ENCODE measurements at places on chromosomes 1 and 21. TPM values are rescaled to one million over a fixed set of nuclear protein-coding genes. Genes with fewer than 3 reads are reported as not detected.

Gene SH2D1B
- not detected for total RNA-seq

Gene DYRK3
- total RNA-seq = 21.2 TPM

Gene CNR2
- 0.54 TPM for total RNA-seq

Gene IL20
- not detected for total RNA-seq

Gene KRTAP21-2
- total RNA-seq = not detected

- no peaks in the 10 kb centered on the region for H3K27me3 ChIP-seq
- no peaks in the 10 kb centered on the region for H3K36me3 ChIP-seq
- no peaks in the 10 kb centered on the region for H3K4me1 ChIP-seq
Observed at GRCh38 chr1:198102454-198102827, 54.4 kb upstream of the NEK7 start.

- DNase-seq = peak; percentile 54
- peak overlapping the region; percentile 92 for H3K27ac ChIP-seq
- no peaks in the 10 kb centered on the region for H3K27me3 ChIP-seq
- H3K36me3 ChIP-seq = no peaks in the 10 kb centered on the region
- peak overlapping the region; percentile 13 for H3K4me3 ChIP-seq
Observed at GRCh38 chr1:227318853-227319607, 738 bp upstream of the CDC42BPA start.

DNA sequence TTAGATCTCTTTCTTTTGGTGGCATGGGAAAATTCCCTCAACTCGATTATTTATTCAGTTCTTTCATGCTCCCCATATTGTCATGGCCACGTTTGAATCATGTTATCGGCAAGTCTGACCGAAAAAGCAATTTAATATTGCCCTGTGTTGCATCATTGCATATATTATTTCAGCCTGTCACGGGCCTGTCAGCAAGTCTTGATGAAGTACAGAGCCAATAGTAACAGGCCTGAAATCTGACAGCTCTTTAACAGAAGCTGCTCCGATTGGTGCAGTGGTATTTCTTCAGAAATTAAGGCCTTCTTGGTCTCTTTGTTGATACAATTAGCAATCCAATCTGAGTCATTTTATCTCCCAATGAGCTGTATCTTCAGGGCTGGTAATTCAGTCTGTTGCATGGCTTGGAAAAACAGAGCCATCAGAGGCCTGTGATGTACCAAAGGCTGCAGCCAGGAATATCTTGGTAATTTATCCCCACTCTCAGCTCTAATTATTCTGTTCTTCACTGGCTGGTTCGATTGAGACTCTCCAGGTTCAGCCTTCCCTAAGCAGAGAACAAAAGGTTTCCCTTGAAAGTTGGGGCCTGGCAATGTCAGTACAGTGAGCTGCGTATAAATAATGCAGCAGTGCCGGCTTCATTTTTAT, 149.5 kb downstream of the FGGY start:
- no peaks in the 10 kb centered on the region for H3K27me3 ChIP-seq
- peaks cover 11% of the 10 kb centered on the region for H3K4me1 ChIP-seq
- no peak overlapping the region for H3K27ac ChIP-seq
- no peak overlapping the region for H3K4me3 ChIP-seq

DNA sequence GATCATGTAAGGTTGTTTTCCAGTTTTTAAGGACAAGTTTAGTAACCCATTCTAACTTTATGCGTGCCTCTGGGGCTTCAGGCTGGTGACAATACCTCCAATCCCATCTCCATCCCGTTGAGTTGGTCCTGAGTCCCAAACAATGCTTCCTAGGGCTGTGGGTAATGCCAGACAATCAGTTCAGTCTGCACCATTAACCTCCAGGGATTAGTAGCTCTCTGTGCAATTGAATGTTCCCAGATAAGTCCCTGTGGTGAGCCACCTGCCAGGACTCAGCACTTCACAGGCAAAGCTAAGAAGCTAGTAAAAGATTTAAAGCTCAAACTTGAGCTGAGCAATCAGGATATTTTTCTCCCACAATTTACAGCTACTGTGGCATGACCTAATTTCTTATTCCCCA, 462.2 kb upstream of the PTBP2 start:
- no peak for DNase-seq
- no peak overlapping the region for H3K4me3 ChIP-seq
- H3K27ac ChIP-seq = no peak overlapping the region
- H3K27me3 ChIP-seq = no peaks in the 10 kb centered on the region
- no peaks in the 10 kb centered on the region for H3K36me3 ChIP-seq

DNA sequence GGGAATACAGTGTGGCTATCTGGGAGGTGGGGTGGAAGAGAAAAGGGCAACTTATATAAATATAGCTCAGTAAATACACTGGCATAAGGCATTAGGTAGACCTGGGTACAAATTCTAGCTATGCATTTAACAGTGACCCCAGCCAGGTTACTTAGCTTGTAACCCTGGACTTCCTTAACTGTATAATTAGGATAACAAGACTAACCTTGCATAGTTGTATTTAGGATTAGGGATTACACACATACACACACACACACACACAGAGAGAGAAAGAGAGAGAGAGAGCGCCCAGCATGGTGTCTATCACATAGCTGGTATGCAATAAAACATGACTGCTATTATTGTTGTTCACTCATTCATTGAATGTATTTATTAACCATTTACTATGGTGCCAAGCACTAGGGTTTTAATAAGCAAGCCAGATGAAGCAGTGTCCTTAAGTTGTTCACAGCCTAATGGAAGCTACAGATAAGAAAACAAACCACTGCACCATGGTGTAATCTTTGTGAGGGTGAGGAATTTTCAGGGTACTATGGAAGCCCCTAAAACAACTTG, 251.4 kb downstream of the ZNF648 start:
- H3K27me3 ChIP-seq = no peaks in the 10 kb centered on the region
- H3K27ac ChIP-seq = no peak overlapping the region
- no peaks in the 10 kb centered on the region for H3K36me3 ChIP-seq

DNA sequence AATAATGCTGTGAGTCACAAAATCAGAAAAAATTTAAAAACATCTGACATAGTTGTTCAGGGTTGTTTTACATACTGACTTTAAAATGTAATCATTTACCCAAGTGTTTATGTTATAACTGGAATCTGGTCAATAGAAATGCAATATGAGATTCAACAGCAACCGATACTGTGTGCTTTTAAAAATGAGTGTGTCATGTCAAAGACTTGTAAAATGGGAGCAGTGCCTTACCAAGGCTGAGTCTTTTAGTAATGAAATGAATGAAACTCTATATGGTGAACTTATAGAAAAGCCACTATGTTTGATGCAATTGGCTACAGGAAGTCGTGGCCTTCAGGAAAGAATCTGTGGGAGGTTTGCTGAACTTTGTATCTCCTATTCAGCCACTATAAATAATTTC, 570.2 kb downstream of the DPYD start:
- no peaks in the 10 kb centered on the region for H3K27me3 ChIP-seq
- DNase-seq = no peak
- H3K4me3 ChIP-seq = no peak overlapping the region
- no peaks in the 10 kb centered on the region for H3K4me1 ChIP-seq

- H3K27ac ChIP-seq = no peak overlapping the region
- no peaks in the 10 kb centered on the region for H3K4me1 ChIP-seq
- DNase-seq = no peak
- no peaks in the 10 kb centered on the region for H3K27me3 ChIP-seq
Observed at GRCh38 chr1:241964550-241965282, 7.1 kb downstream of the BECN2 start.

- no peaks in the 10 kb centered on the region for H3K27me3 ChIP-seq
- H3K4me1 ChIP-seq = no peaks in the 10 kb centered on the region
- no peak overlapping the region for H3K27ac ChIP-seq
- no peak for DNase-seq
Observed at GRCh38 chr1:203120325-203121153, 7.0 kb upstream of the ADORA1 start.

DNA sequence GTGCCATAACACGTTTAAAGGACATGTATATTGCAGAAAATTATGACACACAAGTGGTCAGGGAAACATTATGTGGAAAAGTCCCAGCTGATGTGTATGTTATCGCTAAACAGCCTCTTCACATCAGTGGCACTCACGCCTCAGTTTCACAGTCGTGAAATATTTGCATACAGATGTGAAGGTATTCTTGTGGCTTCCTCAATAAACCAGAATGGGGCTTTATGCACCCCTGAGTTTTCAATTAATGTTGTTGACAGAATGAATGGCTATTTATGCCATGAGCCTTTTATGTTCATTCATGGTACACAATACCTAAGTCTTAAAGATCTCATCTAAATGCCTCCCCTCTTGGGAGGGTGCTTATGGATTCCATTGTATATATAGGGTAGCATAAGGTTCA, 202.1 kb upstream of the ADGRL2 start:
- DNase-seq = no peak
- H3K36me3 ChIP-seq = no peaks in the 10 kb centered on the region
- no peak overlapping the region for H3K27ac ChIP-seq
- H3K4me1 ChIP-seq = no peaks in the 10 kb centered on the region
- no peak overlapping the region for H3K4me3 ChIP-seq
- no peaks in the 10 kb centered on the region for H3K27me3 ChIP-seq

- H3K36me3 ChIP-seq = no peaks in the 10 kb centered on the region
- peaks cover 6% of the 10 kb centered on the region for H3K4me1 ChIP-seq
- no peak for DNase-seq
- peak overlapping the region; percentile 37 for H3K4me3 ChIP-seq
Observed at GRCh38 chr1:18901952-18902522, 318 bp downstream of the ALDH4A1 start.

GRCh38 chr1:88462488-88463261, 221.4 kb upstream of the PKN2 start:
- H3K27ac ChIP-seq = no peak overlapping the region
- no peak overlapping the region for H3K4me3 ChIP-seq
- H3K4me1 ChIP-seq = no peaks in the 10 kb centered on the region
- H3K27me3 ChIP-seq = no peaks in the 10 kb centered on the region

GRCh38 chr1:27509127-27510080, 19.4 kb upstream of the WASF2 start:
- peak; percentile 85 for DNase-seq
- H3K27ac ChIP-seq = no peak overlapping the region
- no peaks in the 10 kb centered on the region for H3K36me3 ChIP-seq
- H3K4me3 ChIP-seq = no peak overlapping the region
- no peaks in the 10 kb centered on the region for H3K27me3 ChIP-seq

DNA sequence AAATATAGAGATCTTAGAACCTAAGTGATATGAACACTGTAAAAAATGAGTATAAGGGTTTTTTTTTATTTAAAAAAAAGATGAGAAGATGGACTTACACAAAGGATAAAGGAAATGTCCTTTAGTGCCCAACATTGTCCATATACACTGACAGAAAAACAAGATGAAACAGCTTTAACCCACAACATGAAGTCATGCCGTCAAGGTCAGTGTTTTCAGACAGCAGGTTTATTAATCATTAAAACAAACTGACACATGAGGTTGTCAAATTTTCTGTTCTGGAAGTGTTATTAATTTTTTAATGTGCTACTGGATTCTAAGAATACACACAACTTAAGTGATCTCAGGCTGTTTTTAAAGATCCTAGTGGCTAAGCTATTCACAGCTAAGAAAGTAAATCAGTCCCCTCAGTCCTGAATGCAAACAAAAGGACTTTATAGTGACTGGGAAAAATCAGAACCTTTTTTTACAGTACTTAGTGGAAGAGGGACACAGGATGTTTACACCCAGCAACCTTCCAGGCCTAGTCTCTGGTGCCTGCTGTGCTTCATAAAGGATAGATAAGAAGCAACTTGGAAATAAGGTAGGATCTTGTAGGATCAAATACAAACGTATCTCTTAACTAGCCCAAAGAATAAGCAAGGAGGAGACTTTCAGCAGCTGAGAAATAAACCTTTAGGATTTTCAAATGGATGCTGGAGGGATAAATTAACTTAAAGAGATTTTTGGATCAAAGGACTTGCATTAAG, 21.9 kb upstream of the PKN2 start:
- no peaks in the 10 kb centered on the region for H3K27me3 ChIP-seq
- no peak for DNase-seq
- no peak overlapping the region for H3K27ac ChIP-seq

GRCh38 chr1:227942021-227942715, 5.6 kb downstream of the WNT9A start:
- no peaks in the 10 kb centered on the region for H3K27me3 ChIP-seq
- no peak overlapping the region for H3K27ac ChIP-seq
- H3K4me3 ChIP-seq = no peak overlapping the region
- peaks cover 15% of the 10 kb centered on the region for H3K4me1 ChIP-seq
- no peaks in the 10 kb centered on the region for H3K36me3 ChIP-seq

GRCh38 chr1:215256936-215257679, 174.6 kb downstream of the KCNK2 start:
- H3K4me3 ChIP-seq = no peak overlapping the region
- H3K27me3 ChIP-seq = no peaks in the 10 kb centered on the region
- no peaks in the 10 kb centered on the region for H3K4me1 ChIP-seq
- no peaks in the 10 kb centered on the region for H3K36me3 ChIP-seq

DNA sequence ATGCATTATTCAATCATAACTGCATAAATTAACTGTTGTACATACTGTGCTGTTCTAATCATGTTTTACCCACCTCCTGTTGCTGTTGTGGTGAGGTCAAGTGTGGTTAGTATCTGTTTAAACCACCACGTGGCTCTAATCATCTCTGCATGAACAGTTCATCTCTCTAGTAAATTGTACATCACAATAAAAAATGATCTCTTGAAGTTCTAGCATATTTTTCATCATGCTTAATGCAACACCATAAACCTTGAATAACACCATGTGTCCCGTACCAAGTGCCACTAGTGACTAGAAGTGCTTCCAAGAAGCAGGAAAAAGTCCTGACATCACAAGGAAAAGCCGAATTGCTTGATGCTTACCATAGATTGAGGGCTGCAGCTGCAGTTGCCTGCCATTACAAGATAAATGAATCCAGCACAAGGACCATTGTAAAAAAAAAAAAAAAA, 51.7 kb downstream of the SNRPE start:
- no peak overlapping the region for H3K4me3 ChIP-seq
- no peaks in the 10 kb centered on the region for H3K27me3 ChIP-seq
- H3K4me1 ChIP-seq = no peaks in the 10 kb centered on the region
- no peak overlapping the region for H3K27ac ChIP-seq

DNA sequence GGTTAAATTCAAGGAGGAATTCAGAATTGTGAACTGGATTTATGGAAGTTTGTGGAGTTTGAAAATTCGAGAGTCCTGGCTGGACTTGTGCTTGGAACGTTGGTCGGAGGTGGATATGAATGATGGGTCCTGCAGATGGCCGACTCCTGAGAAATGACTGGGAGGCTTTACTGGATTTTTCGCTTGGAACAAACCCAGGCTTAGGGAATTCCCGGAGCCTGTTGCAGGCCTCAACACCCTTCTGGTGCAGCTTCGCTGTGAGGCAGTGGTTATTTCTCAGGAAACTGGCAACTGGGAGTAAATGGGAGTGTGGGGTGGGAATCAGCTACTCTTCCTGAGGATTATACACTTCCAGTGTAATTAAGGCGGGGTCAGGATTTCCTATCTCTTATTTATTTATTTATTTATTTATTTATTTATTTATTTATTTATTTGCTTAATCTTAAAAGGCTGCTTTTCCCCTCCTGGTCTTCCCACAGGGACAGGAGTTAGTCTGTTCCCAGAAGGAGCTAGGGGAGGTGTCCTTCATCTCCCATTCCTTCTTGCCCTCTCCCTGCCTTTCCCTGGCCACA, 21.1 kb downstream of the MAPKAPK2 start:
- H3K4me1 ChIP-seq = peaks cover 58% of the 10 kb centered on the region
- peak overlapping the region; percentile 27 for H3K27ac ChIP-seq
- H3K36me3 ChIP-seq = no peaks in the 10 kb centered on the region
- no peak for DNase-seq
